ENCODE measurements at places on chromosomes 16 and 17.
A peak's percentile ranks its signal among the peaks of the same experiment; 100 is the strongest.

GRCh38 chr17:82943751-82944150 is 103.9 kb upstream of the ZNF750 start:
- no peak for DNase-seq

GRCh38 chr16:13194766-13195165 is 293.4 kb downstream of the SHISA9 start:
- DNase-seq = no peak

GRCh38 chr17:4788159-4788806 is 481 bp upstream of the GLTPD2 start:
- DNase-seq = no peak

DNA sequence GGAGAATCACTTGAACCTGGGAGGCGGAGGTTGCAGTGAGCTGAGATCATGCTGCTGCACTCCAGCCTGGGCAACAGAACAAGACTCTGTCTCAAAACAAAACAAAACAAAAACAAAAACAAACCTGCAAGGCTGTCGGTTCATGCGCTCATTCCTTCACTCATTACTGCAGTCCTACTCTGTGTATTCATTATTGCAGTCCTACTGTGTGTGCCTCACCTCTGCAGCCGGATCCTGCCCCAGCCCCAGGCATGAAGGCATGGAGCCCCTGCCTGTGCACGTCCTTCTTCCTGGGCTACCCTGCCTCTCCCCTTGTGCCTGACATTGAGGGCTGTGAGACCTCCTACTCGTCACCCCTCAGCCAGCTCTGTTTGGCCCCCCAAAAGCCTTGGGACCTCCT is 57.6 kb downstream of the TMEM235 start:
- DNase-seq = no peak

DNA sequence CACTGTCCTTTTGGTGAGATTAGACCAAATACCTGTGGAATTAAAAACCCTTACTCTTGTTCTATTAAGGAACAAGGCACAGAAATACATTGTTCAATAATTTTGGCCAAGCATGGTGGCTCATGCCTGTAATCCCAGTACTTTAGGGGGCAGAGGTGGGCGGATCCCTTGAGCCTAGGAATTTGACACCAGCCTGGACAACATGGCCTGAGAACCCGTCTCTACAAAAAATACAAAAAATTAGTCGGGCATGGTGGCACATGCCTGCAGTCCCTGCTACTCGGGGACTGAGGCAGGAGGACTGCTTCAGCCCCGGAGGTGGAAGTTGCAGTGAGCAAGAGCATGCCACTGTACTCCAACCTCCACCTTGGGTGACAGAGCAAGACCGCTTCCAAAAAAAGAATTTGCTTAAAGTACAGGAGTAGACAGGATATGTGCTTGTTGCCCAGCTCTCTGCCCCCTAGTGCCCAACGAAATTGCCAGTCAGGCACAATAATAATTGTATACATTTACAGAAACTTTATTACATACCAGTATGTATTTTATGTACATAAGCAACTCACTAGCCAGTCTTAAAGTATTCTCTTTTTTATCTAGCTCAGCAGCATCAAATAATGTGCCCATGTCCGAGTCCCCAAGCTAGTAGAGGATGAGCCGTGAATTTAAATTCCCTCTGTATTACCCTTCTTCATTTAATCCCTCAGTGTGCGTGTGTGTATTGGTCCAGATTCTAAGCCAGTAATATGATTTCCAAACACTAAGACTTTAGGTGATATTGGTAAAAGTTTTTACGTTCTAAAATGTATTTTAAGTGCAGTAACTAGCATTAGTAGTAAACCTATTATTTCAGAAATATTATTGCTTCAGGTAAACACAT is 1.4 kb downstream of the THUMPD1 start:
- DNase-seq = peak; percentile 5

DNA sequence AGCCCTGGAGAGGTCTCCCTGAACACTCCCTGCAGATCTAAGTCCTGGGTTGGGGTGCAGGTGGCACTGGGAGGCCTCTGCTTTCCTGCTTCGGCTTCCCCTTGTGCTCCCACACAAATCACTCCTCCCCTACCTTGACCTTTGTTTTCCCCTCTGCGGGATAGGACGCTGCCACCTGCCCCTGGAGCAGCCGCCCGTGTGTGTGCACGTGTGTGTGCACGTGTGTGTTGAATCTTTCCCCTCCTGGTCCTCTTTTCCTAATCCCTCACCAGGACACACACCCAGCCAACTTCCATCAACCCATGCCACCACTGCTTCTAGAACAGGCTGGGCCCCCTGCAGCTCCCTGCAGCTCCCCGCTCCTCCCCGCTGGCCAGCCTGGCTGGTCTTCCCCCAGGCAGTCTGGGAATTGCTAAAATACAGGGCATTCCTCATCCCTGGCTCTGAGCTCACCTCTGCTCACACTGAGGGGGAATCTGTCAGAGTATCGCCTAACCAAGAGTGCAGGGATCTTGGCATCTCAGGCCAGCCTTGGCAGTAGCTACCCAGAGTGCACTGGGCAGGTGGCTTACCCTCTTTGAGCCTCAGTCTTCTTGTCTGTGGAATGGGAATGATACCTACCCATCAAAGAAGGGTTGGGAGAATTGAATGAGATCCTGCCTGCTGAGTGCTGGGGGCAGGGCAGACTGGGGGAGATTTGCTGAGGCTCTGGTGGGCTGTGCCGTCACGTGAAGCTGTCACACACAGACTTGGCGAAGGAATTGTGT is 198.5 kb downstream of the NTN1 start:
- no peak for DNase-seq

GRCh38 chr17:20998571-20999043 is 44.2 kb downstream of the USP22 start:
- DNase-seq = no peak

GRCh38 chr17:56300144-56300543 is 146.9 kb downstream of the ANKFN1 start:
- no peak for DNase-seq

DNA sequence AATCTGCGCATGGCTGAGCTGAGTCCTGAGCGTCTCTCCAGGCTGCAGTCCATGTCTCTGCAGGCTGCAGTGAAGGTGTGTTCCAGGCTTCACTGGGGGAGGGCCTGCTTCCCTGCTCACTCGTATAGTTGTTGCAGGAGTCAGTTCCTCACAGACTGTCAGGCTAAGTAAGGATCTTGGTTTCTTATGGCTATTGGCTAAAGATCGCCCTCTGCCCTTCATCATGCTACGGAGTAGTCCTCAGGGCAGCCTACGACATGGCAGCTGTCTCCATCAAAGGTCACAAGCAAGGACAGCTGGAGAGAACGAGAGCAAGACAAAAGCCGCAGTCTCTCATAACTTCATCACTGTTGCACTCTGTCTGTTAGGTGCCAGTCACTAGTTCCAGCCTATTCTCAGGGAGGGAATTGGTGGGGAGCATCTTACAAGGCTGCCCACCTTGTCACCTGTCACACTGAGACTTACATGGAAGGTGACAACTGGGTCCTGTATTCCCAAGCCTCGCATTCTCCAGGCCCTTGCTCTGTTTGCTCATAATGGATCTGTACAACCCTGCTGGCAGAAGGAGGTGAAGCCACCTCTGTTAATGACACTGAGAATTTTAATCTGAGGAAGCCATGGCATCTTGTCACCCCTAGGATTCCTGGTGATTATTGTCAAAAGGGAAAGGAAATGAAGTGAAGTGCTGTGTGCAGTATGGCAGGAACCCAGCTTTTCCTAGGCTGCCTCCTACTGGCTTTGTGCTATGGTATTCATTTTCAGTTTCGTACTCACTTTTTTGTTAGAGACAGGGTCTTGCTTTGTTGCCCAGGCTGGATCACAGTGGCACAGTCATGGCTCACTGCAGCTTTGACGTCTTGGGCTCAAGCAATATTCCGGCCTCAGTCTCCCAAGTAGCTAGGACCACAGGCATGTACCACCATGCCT is 43.4 kb downstream of the MFSD11 start:
- no peak for DNase-seq

DNA sequence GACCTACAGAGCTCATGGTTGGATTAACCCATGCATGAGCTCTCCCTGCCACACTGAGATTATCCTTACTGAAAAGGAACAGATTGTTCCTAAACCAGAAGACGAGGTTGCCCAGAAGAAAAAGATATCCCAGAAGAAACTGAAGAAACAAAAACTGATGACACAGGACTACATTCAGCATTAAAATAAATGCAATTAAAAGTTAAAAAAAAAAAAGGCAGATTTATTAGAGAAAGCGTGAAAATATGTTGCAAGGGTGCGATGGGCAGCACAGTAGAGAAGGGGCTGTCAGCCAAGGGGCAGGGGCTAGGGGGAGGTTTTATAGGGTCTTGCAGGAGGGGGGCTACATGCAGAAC is 40.2 kb upstream of the BPTF start:
- no peak for DNase-seq

DNA sequence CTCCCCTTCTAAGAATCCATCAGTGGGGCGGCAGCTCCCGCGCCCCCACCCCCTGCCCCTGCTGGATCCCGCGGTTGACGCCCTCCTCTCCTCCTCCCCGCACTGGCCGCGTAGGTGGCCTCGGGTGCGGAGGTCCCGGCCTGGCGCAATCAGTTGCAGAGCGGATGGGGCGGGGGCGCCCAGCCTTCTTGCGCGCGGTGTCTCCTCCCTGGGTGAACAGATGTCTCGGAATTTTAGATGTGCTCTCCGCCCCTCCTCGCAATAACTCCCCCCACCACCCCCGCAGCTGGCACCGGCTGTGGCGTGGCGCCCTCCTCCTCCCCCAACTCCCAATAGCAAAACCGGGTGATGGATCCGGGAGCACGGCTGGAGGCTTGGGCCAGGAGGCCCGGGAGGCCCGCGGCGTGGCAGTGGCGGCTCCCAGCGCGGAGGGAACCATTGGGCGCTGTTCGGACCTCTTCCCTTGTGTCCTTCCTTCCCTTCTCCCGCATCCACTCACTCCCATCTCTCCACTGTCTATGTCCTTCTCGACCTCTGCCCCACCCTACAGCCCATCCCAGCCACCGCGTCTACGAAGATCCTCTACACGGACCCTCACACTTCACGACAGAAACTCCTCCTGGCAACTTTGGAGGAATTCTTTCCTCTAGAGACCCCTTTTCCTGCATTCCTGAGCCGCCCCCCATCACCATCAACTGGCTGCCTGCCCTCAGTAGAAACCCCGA is 11.0 kb downstream of the NEUROD2 start:
- no peak for DNase-seq

GRCh38 chr16:66856801-66857200 is 12.6 kb downstream of the CA7 start:
- DNase-seq = no peak

DNA sequence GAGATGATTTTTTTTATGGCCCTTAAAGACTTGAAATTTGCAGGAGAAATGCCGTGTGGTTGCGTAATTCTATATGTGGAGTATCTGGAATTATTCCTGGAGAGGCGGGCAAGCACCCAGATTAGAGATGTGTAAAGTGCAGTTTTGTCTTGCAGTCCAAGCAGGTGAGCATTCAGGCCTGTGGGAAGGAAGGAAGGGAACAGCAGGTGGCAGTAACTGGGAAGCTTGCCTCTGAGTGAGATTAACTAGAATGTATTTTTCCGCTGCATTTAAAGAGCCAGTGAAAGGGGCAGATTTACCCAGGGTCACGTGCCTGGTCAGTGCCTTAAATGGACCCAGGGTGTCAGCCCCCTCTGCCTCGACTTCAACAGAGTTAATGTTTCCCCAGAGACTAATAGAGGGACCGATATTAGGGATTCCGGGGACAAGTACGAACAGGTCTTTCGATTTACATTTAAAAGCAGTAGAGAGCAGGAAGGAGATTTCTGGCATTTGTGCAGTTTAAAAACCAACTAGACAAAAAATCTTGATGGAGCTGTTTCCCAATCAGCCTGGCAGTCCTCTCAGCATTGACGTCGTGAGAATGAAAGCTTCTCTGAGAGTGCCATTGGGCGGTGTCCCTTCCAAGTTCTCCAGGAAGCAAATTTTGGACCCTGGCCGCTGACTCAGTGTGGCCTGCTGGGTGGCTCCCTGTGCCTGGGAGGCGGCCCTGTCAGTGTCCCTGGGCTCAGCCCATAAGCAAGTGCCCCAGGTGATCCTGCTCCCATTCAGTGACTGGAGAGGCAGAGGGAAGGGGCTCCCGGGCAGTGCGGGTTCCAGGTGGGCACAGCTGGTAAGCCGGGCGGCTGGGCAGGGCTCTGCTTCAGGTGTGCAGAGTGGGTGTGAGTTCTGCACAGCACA is 38.2 kb downstream of the KSR1 start:
- DNase-seq = peak; percentile 93

- no peak for DNase-seq
Observed at GRCh38 chr16:84893849-84894599, 74.2 kb downstream of the CRISPLD2 start.

- DNase-seq = no peak
Observed at GRCh38 chr17:63446753-63447470, 806 bp upstream of the CYB561 start.

DNA sequence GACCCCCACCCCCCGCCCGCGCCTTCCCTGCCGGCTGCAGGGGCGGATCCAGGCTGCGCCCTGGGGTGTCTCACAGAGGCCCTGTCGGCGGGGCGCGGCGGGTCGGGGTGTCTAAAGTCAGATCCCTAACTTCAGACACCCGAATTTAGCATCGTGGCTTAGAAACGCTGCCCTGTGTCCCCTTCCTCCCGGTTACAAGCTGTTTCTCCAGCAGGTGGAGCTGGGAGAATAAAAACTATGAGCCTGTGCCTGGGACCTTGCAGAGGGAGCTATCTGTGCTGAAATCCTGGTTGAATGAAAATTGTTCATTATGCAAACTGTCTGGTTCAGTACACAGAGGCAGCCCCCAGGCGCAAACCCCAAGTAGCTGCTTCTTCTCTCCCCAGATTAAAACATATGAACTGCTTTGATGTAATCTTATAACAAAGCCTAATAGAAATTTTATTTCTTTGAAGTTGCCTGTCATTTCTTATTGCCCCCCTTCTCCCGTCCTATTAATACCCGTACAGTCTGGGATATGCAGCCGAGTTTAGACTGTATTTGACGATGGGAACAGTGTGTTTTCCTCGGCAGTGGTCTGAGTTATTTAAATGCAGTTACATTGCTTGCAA is 79.0 kb downstream of the RPA1 start:
- DNase-seq = peak; percentile 56

DNA sequence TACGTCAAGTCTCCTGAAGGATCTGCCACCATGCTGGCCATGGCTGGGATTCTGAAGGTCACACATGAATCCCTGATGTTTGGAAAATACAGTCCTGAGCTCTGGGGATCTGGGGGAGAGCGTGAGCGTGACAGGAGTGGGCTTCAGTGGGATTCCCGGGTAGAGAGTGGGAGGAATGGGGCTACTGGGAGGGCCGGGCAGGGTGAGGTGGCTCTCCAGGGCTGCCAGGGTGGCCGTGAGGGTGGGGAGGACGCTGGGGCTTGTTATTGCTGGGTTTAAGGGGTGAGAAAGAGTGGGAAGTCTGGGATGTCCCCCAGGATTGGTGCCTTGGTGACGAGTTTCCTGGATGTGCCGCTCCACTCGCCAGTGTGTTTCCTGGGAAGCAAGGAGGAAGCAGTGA is 31.3 kb downstream of the FOXL1 start:
- no peak for DNase-seq
